HCEC 1CT (cell line): ENCODE measurements at places on chromosomes 3 and 15.

DNA sequence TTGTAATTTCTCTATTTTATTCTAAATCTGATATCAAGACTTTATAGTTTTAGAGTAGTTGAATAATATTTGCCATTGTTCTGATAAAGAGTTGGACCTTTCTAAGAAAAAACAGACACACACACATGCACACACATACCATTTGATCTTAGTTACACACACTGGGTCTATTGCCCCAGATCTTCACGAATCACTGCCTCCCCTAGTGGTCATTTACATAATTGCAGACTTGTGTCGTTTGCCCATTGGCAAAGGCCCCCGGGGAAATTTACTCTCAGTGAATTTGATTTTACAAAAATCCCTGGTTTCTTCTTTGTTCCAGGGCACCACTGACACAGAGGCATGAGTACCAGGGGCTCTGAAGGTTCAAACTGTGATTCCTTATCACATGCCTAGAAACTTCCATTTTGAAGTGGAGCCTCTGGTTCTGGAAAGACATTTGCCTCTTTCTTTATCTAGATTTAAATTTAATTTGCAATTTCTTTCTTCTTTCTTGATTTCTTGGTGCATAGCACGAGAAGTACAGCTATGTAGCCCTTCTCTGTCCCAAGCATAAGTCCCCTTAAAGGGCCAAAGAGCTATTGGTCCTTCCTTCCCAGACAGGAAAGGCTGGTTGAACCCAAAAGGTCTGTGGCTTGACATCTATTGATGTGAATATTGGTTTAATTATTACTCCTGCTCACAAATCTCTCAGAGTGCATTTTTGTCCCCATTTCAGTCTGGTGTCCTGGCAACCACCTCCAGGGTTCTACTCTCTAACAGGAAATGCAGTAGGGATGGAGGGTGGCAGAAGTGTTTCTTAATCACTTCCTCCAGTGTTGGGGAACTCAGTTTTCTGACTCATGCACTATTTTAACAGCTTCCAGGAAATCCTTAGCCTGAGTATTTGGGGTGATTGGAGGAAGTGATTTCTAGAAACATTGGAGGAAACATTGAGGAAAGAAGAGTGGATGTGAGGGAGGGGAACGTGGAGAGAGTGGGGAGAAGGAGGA is 32.4 kb upstream of the SLC6A11 start:
- peak; percentile 25 for DNase-seq

GRCh38 chr3:106711650-106712049 is 665.6 kb upstream of the CCDC54 start:
- DNase-seq, result peak; percentile 81

DNA sequence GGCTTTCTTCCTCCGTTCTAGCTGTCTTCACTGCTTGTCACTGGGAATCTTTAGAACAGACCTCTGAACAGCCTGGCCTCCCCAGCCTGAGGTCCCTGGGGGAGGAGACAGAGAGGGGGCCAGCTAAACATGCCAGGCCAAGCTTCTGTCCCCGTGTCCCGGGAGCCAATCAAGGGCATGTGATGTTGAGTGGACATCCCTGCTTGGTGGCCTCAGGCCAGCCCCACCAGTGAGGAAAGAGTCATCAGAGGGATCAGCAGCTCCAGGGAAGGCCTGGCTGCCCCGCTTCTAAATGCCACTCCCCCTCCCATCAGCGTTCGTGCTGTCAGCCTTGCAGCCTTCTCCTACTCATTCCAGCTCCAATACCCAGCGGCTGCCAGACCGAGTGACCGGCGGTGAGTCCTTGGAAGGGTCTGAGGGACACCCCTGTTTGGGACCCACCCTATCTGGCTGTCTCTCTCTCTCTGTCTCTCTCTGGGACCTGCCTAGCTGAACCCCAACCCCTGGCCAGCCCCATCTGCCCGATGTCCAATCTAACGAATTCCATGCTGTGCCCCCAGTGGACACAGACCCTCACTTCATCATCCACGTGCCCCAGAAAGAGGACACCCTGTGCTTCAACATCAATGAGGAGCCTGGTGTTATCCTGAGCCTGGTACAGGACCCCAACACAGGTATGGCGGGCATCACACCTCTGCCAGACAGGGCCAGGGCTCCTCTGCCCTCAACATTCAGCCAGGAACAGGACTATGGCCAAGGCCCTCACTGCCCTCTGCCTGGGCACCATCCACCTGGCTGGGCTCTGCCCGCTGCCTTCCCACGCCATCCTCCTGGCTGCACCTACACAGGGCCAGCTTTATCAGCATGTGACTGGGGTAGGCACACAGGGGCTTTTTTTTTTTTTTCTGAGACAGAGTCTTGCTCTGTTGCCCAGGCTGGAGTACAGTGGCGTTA is 6.6 kb upstream of the ITIH3 start:
- no peak for DNase-seq

GRCh38 chr15:34259566-34259965 is 34.8 kb downstream of the EMC4 start:
- no peak for DNase-seq

- peak; percentile 75 for DNase-seq
These were observed 121.9 kb downstream of the BBX start for GRCh38 chr3:107644631-107645030.

GRCh38 chr3:30437171-30437601 is 169.2 kb upstream of the TGFBR2 start:
- peak; percentile 35 for DNase-seq

GRCh38 chr3:12939137-12939536 is 97.8 kb upstream of the RPL32 start:
- no peak for DNase-seq

DNA sequence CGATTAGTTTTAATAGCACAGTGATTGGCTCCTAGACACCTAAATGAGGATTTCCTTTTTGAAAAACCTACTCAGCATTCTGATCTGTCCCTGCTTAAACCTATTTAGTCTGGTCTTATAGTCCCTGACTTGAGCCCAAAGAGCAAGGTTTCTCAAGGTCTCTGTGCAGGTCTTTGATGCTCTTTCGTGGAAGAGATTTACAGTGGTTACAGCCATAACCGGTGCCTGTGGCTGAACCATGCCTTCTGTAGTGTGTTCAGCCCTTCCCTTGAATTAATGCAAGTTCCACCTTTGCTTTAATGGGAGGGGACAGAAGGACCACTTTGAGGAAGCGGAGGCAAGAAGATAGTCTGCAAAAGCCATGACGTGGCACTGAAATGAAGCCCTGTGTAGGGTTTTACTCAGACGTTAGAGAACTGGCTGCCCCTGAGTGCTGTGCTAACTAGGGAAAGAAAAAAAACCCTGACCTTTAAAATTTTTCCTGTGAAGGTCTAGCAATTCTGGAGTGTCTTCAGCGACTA is 43.0 kb downstream of the ZBTB38 start:
- peak; percentile 54 for DNase-seq

- DNase-seq, result peak; percentile 26
These were observed 18.6 kb upstream of the THSD4 start for GRCh38 chr15:71096676-71097075.

- no peak for DNase-seq
These were observed 459.2 kb upstream of the ARRDC4 start for GRCh38 chr15:97501291-97501690.

DNA sequence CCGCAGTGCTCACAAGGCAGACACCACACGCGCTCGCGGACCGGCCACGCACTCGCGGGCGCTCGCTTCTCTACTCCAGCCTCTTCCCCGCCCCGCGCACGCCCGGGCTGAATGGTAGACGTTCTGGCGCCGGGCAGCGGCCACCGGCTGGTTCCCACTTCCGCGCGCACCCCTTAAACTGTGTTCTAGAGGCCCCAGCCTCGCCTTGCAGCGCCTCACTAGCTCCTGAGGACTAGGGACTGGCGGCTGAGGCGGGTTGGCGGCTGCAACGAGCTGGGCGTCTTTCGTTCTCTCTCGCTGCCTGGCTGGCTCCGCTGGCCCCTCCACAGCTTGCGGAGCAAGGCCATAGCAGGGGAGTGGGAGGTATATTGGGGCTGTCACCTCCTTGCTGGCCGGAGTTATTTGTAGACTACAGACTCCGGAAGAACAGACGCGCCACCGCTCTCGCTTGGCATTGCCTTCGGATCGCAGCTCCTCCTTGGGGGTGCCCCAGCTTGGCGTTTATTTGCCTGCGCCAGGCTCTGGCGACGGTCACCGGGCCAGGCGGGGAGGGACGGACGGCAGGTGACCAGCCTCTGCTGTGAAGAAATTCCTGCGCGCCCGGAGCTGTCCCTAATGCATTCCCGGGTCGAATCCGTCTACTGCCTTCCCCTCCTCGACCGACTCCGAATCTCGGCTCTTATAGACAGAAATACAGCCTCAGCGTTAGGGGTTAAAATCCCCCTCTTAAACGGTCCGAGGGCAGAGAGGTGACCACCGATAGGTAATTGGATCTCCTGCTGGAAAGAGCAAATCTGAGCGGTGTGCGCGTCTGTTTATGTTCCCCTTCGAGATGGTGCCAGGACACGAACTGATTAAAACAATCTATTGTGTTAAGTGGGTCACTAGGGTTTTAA is 1.3 kb downstream of the GREM1 start:
- peak; percentile 54 for DNase-seq

- no peak for DNase-seq
These were observed 23.1 kb downstream of the PLA2G4F start for GRCh38 chr15:42133356-42133755.

GRCh38 chr3:23948761-23949160 is 3.7 kb downstream of the NR1D2 start:
- DNase-seq, result peak; percentile 29

DNA sequence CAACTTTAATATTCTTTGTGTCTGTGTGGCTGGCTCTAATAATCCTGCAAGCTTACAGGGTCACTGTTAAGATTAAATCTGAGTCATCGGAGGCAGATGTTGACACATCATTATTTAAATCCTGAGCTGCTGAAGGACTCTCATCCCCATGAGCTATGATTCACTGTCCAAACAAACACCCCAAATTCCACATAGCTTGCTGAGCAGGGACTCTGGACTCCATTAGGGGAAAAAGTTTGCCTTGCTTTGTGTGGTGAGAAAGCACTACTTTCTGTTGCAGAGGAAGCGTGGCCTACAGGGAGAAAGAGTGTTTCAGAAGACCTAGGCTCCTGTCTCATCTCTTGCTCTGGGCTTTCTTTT is 213.7 kb downstream of the PDCD6IP start:
- peak; percentile 99 for DNase-seq

DNA sequence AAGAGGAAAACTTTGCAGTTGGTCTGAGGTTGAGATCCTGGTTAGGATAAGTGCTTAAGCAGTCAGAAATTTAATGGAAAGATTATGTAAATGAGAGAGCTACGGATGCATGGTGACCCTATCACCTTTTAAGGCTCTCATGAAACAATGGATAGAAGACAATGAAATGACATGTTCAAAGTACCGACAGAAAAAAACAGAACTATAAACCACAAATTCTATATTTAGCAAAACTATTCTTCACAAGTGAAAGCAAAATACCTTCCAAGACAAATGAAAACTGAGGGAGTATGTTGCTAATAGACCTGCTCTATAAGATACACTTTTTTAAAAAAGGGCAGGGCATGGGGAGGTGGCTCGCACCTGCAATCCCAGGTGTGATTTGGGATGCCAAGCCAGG is 32.2 kb downstream of the DNAAF4 start:
- no peak for DNase-seq

- no peak for DNase-seq
These were observed 7.5 kb upstream of the PLS1 start for GRCh38 chr3:142588703-142589102.

GRCh38 chr3:3027976-3028567 is 82.1 kb downstream of the IL5RA start:
- DNase-seq, result no peak

DNA sequence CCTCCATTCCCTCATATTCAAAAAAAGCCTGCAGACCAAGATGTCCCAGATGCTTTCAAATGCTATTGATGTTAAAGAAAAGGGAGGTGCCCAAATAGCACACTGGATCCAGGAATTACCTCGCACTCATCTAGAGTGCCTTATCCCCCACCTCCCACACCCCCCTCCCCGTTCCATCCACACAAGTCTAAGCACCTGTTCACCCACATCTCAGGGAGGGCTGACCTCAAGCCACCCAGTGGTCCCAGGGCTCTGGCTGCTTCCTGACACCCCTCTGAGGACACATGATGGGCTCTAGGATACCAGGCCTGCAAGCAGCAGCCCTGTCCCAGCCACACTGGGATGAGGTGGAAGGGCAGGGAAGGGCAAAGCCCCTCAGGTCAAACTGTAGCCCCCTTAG is 4.8 kb downstream of the RBPMS2 start:
- no peak for DNase-seq

DNA sequence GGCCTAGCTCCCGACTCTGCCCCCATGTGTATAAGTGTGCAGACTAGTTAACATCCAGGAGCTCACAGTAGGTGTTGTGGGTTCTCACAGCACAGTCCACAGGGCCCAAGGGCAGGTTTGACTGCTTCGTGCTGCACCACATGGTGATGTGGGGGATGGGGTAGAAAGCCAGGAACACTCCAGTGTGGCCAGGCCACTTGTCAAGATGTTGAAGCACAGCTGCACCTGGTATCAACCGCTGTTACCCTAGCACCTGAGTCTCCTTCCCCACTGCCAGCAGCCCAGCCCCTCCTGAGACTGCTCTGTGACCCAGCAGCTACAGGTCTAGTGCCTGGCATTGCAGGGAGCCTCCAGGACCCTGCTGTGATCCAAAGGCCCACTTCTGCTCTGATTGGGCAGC is 53.4 kb downstream of the CHDH start:
- DNase-seq, result no peak

GRCh38 chr3:47868306-47868705 is 65.4 kb downstream of the DHX30 start:
- no peak for DNase-seq

DNA sequence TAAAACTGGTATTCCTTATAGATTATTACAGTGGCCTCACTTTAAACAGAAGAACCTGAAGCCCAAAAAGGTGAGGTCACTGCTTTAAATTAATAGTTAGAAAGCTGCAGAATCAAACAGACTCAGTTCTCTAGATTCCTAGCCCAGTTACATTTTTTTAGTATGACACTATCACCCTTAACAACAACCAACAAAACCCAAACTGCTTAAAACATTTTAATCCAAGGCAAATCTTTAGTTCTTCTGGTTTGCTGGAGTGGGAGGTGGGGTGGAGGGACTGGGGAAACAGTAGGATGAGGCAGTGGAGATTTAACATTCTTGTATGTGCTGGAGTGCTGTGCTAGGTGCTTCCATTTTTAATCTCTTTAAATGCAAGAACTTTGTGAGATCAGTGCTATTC is 631.6 kb upstream of the KCNMB2 start:
- peak; percentile 33 for DNase-seq

- peak; percentile 37 for DNase-seq
These were observed at the start of gene ABCF3 for GRCh38 chr3:184186184-184186901. Gene ABCF3, plus strand, starts transcription at chr3:184186199. Its CDS starts 9 bp downstream, at chr3:184186208.
